ENCODE measurements at places on chromosomes 2 and 18. TPM values are rescaled to one million over a fixed set of nuclear protein-coding genes. Genes with fewer than 3 reads are reported as not detected.

The ZFP36L2 gene
- 49.5 TPM for total RNA-seq

The ACMSD gene
- not detected for total RNA-seq

The CFAP53 gene
- total RNA-seq = 0.46 TPM

The DSG4 gene
- not detected for total RNA-seq

GRCh38 chr2:137333386-137334165 lies 568.2 kb downstream of the THSD7B start:
- DNase-seq = no peak

DNA sequence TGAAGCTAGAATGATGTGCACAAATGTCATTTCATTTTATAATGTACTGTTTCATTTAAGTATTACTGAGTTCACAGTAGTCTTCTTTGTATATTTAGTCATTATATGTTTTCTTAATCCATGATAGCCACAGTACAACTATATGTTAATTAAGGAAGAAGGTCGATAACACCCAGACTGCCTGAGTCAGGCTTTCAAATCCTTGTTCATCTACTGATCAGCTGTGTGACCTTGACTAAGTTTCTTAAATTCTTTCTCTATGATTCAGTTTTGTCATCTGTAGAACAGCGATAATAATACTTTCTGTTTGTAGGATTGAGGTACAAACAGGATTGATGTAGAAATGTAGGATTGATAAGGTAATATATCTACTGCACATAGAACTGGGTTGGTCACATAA lies 5.4 kb downstream of the GCC2 start:
- peak; percentile 10 for DNase-seq

DNA sequence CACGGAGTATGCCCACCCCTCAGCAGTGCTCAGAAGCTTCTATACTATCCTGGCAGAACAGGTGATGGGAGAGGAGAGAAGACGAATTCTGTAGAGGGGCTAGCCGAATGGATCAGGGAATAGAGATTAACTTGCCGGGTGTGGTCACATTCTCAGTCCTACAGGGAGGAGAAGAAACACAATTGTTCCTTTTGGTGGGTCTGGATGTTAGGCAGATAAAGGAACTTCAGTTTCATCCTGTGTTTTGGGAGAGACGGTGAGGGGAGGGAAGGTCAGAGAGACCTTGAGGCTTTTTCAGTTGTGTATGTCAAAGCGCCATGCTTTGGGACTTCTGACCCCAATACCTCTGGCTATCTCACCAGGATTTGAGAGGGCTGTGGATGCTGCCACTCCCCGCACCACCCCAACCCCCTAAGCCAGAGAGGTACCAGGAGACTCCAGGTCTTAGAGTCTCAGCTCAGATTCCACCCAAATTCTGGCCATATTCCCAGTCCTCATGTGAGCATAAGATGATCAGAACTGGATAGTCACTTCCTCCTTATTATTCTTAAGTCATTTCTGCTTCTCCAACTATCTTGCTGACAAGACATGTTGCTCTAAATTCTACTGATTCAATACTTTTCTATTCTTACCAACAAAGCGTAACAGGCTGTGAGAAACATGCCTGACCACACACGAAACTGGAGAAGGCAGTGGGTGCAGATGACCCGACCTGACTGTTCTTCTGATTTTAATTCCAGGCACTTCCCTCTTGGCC lies 2.3 kb upstream of the TMEM37 start:
- no peak for DNase-seq

DNA sequence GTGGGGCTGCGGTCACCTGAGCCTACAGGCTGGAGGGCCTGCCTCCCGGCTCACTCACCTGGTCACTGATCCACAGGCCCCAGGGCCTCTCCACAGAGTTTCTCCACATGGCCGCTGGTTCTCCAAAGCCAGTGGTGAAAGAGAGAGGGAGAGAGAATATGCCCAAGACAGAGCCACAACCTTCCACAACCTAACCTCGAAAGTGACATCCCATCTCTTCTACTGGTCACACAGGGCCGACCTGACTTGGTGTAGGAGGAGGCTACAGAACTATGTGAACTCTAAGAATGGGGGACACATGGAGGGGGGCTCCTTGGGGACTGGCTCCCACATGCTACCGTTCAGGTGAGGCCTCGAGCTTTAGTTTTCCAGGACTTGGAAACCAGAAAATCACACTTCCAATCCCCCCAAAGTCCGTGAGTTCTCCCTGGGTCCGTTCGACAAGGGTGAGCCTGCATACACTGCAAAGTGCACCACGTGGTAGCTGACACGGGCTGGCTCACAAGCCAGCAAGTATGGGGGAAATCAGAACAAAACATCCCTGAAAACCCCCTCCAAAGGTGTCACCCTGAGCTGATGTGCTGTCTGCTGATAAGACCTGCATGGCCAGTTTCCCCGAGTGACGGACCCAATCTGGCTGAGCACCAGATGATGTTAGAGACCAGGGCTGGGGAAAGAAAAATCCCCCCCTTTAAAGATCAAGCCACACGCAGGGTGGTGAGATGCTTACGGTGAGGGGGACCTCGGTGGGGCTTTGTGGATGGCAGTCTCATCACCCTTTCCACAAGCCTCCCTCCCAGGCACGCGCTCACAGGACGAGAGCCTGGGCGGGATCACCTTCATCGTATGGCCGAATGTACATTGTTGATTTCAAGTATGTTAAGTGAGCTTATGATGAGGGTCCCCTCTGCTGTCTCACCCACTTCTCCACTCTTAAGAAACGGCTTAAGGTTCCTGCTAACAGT lies 54.2 kb upstream of the SEMA4C start:
- DNase-seq = no peak

All from astrocyte (in vitro differentiated cells and primary cell).